ENCODE measurements at places on chromosomes 6 and 20.

- no peak for DNase-seq
Measured at GRCh38 chr6:75098709-75099108, 107.1 kb downstream of the COL12A1 start.

- no peak for DNase-seq
Measured at GRCh38 chr20:29410806-29411457, 1846.5 kb upstream of the DEFB115 start.

- DNase-seq = no peak
Measured at GRCh38 chr20:46182276-46183200, 64.4 kb downstream of the CD40 start.

DNA sequence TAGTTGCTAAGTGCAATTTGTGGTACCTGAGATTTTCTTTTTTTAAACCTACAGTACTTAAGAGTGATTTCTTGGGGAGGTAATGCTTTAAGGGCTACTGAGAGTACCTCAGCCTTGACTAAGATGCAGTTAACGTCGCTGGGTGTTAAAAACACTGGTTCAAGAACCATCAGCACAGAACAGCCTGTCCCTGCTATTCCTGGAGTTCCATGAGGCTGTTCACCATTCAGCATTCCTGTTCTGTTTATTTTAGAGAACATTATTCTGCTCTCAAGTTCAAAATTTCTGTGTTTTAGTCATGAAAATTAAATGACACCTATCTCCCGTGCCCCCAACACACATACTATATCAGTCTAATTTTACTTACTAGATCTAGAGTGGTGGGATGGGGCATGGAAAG lies 1.7 kb upstream of the PRELID3B start:
- no peak for DNase-seq
